ENCODE measurements at places on chromosomes 12 and 14. TPM values are rescaled to one million over a fixed set of nuclear protein-coding genes. Genes with fewer than 3 reads are reported as not detected.
A peak's percentile ranks its signal among the peaks of the same experiment; 100 is the strongest.

DNA sequence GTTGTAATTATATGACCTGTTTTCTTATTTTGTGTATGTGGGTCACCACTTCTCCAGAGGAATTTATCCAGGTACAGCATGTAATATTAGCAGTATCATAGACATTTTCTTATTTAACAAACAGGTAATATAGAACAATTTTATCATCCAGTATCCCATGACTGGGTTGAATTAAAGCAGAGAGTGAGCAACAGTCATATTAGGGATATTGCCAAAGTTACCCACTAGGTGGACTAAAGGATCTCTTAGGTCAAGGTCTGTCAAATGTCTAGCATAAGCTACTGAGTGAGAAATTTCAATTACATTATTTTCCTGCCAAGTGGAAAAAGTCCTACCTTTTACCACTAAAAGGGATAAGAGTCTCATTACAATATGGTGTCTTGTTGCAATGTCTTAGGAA is 62.1 kb upstream of the TRIM9 start:
- no peak for DNase-seq

GRCh38 chr12:49188201-49188915 is 522 bp downstream of the TUBA1A start:
- DNase-seq, result peak; percentile 87

- DNase-seq, result no peak
Measured at GRCh38 chr12:2877953-2878732, 1.1 kb downstream of the RHNO1 start.

CHURC1 gene
- total RNA-seq, result 58.7 TPM

GRCh38 chr14:95155045-95155444 is 2.3 kb downstream of the DICER1 start:
- DNase-seq, result no peak

TMEM63C gene
- 0.47 TPM for total RNA-seq

DNA sequence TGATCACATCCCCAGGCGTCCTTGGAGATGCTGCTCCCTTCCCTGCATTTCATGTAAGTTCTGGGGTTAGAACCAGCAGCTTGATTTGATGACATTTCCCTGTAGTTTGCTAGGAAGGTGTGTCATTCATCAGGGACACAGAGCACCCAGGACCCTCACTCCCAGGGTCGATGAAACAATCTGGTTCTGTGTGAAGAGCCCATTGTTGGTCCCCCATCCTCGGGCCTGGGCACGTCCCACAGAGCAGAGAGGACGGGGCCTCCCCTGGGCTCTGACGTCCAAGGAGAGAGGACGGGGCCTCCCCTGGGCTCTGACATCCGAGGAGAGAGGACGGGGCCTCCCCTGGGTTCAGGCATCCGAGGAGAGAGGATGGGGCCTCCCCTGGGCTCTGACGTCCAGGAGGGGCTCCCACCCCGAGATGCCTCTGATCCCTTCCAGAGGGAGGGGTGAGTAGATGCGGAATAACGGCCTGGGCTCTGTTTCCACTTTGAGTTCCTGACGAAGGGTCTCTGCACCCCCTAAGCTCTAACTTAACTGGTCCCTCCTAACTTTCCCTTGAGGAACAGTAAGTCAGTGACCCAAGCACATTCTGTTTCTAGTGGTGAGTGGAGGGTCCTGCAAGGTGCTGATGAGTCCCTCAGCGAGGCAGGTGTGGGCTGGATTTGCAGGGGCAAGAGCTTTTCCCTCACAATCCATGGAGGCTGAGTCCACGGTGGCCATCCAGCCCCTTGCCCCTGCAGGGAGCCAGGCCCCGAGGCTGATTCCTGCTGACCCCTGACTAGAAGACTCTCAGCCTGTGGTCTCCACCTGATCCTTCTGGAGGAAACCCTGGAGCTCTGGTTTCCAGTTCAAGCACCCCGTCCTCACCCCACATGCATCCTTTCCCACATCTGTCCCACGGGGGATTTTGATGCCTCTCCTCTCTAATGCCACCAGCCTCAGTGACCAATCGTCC is 35.5 kb upstream of the SFSWAP start:
- no peak for DNase-seq
